Activated CD8-positive, alpha-beta memory T cell treated with anti-CD3 and anti-CD28 coated beads, Interleukin-2, amount 50 U/mL, for 48 hours (primary cell): ENCODE measurements at places on chromosomes 6 and 20.
A peak's percentile ranks its signal among the peaks of the same experiment; 100 is the strongest.

DNA sequence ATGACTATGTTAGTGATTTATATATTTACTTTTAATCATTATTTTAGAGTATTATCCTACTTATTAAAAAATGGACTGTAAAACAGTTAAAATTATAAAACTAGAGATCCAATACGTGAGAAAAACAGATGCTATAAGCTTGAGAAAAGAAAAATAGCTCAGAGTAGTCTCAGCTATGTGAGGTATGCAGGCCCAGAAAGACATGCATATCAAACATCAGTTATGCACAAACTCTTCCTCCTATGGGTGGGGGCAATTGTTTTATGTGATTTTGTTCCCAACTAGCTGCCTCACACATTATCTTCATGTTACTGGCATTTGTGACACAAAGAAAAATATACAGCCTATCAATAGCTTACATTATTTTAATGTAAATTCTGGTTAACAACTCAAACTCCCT is 28.8 kb downstream of the RARS2 start:
- no peak for DNase-seq

GRCh38 chr20:50438986-50439407 is 71.2 kb upstream of the PTPN1 start:
- DNase-seq, result peak; percentile 75

DNA sequence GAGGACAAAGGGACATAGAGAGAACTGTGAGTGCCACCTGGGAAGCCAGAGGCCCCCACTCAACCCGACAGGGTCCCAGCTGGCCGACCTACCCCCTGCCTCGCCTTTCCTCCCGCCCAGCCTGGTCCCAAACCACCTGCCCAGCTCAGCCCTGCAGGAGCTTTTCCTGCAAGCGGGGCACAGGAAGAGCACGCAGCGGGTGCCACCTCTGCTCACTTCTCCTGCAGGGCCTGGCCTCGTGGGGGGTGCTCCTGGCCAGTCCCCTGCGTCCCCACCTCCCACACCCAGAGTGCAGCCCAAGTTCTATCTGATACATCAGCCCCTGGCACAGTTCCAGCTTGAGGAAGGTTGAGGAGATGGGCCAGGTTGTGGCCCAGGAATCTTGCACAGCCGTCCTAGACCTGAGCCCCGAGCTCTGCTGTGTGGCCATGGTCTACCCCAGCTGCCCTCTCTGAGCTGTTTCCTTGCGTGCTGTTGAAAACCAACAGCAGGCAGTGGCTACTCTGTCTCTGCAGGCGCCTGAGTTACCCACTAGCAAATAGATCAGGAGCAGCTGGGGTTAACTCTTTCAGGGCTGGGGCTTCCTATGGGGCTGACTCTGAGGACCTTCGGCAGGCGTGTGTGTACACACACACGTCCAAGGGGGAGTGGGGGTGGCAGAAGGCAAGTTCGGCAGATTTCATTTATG is 1.7 kb downstream of the NECAB3 start:
- DNase-seq, result no peak

- no peak for DNase-seq
Observed at GRCh38 chr6:33828764-33829731, 25.2 kb upstream of the MLN start.

DNA sequence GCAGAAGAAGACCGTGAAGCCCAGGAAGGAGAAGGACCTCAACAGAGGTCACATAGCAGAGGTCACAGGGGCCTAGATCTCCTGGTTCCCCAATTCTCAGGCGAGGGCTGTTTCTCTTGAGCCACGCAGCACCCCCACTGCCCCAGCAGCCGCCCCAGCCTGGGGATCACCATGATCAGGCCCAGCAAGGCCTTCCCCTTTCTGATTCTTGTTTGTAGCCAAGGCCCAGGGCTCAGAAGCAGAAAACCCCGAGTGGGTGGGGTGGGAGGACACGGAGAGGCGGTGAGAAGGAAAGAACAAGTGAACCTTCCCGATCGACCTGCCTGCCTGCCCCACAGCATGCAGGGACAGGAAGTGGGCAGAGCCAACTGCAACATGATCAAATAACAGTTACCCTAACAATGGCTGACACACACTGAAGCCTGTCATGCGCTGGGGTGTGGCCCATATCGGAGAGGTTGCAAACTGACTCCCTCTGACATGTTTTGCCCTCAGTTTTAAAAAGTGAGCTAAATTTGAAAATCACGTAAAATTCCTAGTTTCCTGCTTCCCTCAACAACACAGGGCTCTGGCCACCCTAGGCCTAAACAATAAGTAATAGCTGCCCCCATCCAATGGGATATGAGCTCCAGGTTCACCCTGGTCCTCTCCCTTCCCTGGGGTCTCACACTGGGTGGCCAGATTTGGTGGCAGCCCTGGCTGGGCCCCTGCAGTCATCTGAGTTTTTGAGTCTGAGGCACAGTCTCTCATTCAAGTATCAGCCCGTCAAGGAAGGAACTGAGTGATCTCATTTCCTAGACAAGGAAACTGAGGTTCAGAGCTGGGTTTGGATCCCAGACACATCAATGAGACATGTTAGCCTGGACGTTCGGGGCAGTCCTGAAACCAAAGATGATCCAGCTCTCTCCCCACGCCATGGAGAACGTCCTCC is 6.5 kb downstream of the PEDS1 start:
- DNase-seq, result peak; percentile 78

DNA sequence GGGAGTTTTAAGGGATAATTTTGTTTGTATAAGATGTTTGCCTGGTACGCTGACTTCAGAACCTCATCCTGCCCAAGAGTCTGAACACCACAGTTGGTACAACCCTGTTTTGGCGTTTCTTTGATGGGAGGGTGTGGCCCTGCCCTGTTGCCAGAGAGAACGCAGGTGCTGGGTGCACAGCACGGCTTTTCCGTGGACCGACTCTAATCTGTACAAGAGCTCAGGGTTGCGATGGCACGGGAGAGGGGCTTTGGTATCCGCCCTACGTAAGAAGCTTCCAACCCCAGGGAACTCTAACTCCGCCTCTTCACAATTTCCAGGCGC is 1.3 kb downstream of the CYP24A1 start:
- DNase-seq, result no peak

- no peak for DNase-seq
Observed at GRCh38 chr6:81614292-81614691, 138.2 kb downstream of the TENT5A start.

DNA sequence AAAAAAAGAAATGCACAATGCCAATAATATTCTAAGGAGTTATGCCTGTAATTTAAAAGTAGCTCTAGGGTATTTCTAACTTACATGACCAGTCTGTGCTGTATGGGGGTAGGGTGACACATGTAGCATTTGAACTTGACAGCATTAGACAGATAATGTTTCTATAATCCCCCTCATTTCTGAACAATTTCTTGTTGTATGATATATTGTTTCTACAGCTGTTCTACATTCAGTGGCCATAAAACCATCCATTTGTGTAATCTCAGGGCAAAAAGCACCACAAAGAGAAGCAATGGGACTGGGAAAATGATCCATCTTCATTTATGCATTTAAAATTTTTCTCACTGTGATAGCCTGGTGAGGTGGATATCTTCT is 767.8 kb downstream of the TFAP2A start:
- DNase-seq, result no peak

DNA sequence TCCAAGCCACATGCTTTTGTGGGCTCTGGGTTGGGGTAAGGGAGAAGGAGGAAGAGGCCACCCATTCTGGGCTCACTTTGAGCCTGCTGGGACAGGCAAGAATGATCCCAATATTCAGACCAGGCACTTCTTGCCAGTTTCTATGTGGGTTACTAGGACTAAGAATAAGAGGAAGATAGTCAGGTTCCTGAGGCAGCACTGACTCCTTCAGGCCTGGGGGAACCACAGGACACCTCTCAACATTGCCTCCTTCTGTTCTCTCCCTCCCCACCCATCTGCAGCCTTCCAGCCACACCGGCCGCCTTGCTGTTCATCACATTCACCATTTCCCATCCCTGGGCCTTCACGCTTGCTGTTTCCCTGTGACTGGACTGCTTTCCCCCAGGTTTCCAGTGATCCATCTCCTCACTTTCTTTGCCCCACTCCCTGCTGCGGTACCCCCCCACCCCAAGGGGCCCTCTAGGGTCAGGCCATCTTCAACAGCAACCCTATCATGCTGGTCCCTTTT is 69.2 kb upstream of the SIRPA start:
- no peak for DNase-seq

DNA sequence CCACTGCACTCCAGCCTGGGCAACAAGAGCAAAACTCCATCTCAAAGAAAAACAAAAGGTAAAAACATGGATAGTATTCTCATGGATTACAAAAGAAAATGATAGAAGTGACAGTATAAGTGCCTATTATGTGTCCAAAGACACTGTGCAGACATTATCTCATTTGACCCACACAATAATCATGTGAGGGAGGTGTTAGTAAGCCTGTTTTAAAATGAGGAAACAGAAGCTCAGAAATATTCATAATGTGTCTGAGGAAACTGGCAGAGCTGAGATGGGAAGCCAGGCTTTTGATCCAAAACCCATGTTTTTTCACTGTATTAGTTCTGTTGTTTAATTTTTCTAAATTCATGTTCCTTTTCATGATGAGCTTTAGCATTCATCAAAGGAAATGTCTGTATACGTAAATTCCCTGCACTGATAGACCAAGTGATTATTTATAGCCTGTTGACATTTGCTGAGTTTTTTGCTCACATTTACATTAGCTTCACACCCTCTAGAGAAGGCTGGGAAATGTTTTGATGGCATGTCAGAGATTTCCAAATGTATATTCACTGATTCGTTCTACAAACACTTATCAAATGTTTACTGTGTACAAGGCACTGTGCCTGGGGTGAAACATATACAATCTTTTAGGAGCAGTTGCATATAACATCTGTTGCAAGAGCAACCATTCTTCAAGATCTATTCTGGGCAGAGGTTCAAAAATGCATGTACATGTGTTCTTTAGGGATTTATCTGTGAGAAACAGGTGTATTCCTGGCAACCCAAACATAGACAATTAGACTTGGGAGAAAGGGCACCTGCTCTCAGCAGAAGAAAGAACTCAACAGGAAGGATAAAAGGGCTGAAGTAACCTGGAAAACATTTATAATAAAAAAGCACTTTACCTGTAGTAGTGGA is 331.5 kb downstream of the SAMD5 start:
- DNase-seq, result no peak

- DNase-seq, result no peak
Observed at GRCh38 chr20:22513574-22513973, 70.8 kb downstream of the FOXA2 start.

DNA sequence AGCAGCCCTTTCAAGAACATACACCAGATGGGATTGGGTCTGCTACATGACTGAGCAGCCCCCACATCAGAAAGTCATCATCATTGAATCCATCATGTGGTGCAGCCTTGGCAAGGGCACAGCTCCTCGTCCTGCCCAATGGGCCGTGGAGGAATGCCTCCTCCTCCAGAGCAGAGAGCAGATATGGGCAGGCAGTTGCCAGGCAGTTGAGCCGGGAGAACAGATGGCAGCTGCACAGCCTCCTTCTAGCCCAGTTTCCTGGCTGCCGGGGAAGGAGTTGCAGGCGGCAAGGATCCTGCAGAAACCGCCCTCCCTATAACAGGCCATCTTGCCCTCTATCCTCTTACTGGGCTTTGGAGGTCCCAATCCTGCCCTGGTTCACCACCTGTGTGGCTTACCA is 11.9 kb upstream of the ZFAND3 start:
- no peak for DNase-seq

DNA sequence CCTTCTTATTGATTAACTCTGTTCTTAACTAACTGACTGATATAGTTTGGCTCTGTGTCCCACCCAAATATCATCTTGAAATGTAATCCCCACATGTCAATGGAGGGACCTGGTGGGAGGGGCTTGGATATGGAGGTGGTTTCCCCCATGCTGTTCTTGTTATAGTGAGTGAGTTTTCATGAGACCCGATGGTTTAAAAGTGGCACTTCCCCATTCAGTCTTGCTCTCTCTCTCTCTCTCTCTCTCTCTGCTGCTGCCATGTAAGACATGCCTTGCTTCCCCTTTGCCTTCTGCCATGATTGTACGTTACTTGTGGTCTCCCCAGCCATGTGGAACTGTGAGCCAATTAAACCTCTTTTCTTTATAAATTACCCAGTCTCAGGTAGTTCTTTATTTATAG is 81.8 kb upstream of the SPACA1 start:
- no peak for DNase-seq
